Progenitor cell of endocrine pancreas (in vitro differentiated cells): ENCODE measurements at places on chromosomes 4 and X.
A peak's percentile ranks its signal among the peaks of the same experiment; 100 is the strongest.

DNA sequence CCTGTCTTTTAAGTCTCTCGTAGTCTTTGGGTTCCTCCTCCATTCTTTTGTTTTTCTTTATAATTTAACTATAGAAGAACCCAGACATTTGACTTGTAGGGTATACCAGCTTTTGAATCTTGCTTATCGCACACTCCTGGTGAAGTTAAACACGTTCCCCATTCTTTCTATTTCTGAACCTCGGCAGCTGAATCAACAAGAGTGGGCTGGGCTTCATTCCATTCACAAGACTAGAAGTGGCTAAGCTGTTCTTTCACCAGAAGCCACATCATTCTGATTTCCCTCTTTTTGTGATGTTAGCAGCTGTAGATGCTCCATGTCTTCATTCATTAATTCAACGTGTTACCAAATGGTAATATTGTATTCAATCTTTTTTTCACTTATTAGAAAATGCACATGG is 167.9 kb downstream of the CORIN start:
- DNase-seq: no peak

DNA sequence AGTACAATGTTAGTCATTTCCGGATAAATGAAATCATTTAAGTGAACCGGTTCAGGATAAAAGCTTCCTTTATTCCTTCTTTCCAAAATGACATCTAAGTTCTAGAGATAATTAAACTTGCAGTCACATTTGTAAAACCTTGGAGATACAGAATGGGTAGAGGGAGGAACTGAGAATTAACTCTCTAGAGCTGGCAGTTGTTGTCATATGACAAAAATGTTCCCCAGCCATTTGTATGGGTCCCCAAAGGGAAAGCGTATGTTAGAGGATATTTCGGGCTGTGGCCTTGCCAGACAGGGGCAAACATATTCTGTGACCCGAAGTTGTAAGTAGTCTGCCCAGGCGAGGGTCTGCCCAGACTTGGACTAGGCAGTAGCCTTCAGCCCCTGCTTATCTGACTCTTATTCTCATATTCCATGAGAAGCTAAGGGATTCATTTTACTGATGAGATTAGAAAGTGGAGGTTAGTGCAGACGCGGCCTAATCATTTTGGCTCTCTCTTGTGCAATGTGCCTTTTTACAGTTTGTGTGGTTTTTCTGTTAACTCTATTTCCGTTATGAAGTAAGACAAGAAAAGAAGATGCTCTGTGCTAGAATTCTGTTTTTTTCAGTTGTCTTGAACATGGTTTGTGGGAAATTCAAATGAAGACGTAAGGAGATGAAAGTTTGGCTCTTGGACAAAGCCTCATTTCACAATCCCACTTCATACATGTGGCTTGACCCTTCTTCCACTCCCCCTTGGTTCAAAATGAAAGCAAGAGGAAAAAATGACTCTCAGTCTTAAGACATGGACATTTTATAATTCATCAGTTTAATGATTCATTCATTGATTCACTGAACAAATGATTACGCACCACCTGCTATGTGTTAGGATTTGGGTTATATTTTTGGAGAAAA is 2394.2 kb upstream of the AGA start:
- no peak for DNase-seq

- no peak for DNase-seq
These were observed 120.5 kb downstream of the HS6ST2 start for GRCh38 chrX:132837967-132838366.

GRCh38 chr4:112113864-112114263 is 31.4 kb upstream of the FAM241A start:
- DNase-seq: no peak

DNA sequence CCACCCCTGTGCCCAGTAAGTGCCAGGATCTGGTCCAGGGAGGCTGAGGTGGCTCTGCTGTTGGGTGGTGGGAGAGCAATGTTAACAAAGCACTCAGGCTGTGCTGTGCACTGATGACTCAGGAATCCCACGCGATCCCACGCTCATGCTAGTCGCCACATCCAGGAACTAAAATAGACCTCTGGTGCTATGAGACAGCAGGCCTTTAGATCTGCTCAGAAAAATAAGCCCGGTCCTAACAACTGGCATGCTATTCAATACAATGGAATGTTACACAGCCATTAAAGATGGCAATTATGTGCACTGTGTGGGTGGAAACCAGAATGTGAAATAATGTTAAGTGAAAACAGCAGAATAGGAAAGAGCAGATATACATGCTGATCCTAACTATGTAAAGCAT is 26.0 kb downstream of the ARL13A start:
- DNase-seq: no peak

GRCh38 chr4:2336659-2337058 is 74.8 kb upstream of the MXD4 start:
- no peak for DNase-seq

GRCh38 chrX:12447448-12448064 is 309.3 kb downstream of the FRMPD4 start:
- DNase-seq: no peak

DNA sequence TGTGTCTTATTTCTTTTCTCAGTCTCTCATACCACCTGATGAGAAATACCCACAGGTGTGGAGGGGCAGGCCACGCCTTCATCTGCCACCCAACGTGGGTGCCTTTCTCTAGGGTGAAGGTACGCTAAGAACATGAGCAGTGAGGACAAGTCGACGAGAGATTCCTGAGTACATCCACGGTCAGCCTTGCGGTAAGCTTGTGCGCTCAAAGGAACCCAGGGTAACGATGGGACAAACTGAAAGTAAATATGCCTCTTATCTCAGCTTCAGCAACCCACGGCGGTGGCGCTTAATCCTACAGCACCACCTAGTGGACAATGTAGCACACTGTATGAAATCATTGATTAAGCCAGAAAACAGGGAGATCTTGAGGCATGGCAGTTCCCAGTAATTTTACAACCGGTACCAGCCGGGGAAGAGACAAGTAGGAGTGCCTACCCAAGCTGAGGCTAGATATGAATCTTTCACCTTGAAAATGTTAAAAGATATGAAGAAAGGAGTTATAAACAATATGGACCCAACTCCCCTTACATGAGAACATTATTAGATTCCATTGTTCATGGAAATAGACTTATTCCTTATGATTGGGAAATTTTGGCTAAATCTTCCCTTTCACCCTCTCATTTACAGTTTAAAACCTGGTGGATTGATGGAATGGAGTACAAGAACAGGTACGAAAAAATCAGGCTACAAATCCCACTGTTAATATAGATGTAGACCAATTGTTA is 63.0 kb downstream of the ZNF732 start:
- no peak for DNase-seq

GRCh38 chr4:6494431-6495295 is 22.2 kb upstream of the PPP2R2C start:
- no peak for DNase-seq

- no peak for DNase-seq
These were observed 34.6 kb downstream of the CPLX1 start for GRCh38 chr4:791252-791897.

DNA sequence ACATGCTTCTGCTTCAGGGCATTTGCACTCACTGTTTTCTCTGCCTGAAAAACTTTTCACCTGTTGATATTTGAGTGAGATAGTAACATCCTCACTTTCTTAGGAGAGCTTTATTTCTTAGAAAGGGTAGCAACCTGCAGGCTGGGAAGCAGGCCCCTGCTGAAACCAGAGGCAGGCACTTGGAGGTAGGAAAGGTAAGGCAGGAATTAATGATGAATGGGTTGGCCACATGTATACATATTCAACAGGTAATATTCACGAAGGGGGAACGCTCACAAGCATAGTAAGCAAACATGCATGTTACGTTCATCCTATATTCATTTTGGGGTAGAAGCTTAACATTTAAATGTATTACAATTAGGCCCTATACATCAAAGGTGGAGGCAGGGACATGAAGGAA is 3.1 kb downstream of the SPATA18 start:
- no peak for DNase-seq

GRCh38 chrX:12234534-12235329 is 96.5 kb downstream of the FRMPD4 start:
- no peak for DNase-seq

DNA sequence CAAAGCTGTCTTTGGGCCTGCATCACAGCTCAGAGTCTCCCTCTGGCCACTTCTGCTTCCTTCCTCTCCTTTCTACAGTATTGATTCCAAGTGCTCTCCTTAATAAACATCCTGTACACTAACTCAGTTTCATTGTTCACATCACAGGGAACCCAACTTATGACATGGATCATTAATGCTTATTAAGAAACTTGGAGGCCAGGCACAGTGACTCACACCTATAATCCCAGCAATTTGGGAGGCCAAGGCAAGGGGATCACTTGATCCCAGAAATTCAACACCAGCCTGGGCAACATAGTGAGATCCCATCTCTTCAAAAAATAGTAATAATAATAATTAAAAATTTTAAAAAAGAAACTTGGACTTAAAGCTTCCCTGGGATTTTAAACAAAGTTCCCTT is 89.2 kb upstream of the EFHC2 start:
- DNase-seq: no peak

DNA sequence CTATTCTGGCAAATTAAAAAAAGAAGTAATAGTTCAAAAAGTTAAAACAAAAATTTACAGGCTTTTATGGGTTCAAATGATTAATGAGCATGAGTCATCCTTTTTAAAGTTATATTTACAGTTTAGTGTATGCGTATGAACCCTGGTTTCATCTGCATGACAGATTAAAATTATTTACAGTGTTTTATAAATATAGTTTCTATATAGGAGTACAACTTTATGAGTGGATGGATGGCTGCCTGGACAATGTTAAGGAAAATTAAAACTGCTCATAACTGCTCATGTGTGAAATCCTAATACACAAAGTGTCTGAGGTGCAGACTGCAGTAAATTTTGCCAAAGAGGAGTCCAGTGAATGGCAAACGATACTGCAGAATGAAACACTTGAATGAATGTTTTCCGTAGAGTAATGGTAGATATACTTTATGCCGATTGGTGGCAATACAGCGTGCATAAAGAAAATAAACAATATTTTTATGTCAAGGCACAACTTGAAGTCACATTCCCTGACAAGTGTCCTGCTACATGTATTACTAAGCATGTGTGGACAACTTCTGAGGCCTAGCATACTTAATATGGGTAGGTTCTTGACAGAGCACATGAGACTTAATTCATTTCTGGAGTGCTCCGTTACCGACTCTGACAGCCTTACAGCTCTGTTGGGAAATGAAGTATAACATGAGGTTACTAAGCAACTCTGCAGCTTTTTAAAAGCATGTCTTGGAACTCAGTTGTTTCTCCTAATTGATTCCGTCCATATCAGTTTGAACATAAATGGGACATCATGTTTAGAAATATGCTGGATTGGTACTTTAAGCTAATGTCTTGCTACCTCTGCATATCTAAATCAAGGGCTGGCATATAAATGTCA is 985.6 kb upstream of the PCDH7 start:
- DNase-seq: no peak

DNA sequence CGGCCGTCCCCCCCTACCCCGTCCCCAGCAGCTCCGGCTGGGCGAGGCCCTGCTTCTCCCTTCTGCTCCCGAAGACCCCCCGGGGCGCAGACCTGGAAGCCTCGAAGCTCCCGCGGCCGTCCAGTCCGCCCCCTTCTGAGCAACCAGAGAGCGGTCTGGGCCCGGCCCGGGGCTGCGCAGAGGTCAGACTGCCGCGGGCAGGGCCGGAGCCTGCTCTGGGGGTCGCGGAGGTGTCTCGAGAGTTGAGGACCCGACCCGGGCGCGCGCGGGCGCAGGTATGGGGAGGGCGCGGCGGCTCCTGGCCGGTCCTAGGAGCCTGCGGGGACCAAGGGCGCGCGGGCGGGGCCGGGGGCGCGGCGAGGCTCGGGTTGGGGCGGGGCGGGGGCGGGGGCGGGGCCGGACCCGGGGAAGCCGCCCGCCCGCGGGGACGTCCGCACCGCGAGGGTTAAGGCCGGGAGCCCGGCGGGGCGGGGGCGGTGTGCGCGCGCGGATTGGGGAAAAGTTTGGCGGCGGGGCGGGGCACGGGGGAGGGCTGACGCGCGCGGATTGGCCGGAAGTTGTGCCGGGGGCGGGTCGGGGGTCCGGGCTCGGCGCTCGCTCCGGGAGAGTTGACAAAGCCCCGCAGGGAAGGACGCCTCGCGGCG is at the start of gene FGFRL1:
FGFRL1 (plus strand) TSS at position 605 of the 644 bp plus-strand sequence. CDS start 860 bp downstream, outside the sequence.
- peak; percentile 87 for DNase-seq

DNA sequence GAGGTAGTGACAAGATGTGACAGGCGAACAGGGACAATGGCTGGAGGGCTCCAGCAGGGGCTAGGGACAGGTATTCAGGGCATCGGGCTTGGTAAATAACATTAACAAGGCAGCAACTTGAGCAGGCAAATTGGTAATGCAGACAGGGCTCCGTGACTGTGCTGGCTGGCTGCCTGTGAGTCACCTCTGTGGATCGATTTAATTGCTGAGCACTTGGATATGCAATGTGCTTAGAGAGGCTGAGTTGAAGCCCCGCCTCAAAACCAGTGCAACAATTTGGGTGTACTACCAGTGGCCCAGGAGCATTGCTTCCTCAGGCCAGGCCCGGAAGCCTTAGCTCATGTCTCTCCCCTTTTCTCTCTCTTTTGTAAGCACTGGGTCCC is 19.5 kb downstream of the CNGA2 start:
- no peak for DNase-seq

DNA sequence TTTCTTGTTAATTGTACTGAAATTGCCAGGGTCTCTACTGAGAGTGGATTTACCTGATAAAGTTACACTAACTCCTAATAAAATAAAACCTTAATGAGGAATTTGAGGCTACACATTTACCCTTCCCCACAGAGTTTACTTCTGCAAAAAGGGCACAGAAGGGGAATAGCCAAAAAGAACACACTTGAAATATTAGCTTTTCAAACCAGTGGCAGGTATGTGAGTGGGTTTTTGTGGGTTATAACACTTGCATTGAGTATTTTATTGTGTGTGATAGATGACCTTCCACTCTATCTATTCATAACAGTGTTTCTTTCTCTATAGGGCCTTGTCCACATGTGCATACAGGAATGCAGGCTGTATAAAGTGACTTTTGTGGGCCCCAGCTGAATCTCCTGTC is 5.0 kb upstream of the GPR174 start:
- DNase-seq: no peak

DNA sequence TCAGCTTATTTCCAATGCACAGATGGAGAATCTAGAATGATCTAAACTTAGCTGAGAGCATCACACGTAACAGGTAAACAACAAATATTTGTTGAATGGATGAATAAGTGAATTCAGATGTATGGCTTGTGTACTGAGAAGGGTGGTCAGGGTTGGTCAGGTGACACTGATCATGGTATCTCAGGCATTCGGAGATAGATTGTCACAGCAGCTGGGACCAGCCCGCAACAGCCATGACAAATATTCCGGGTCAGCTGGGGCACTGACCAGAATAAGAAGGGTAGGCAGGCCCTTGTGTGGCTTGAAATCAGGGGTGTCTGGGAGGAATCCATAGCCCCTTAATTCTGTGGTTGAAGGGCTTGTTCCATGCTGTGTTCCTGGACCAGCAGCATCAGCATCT is 159.4 kb upstream of the ARX start:
- no peak for DNase-seq

- no peak for DNase-seq
These were observed 51.8 kb downstream of the ZNF827 start for GRCh38 chr4:145886871-145887240.
